ENCODE measurements at places on chromosomes 6 and 20.

DNA sequence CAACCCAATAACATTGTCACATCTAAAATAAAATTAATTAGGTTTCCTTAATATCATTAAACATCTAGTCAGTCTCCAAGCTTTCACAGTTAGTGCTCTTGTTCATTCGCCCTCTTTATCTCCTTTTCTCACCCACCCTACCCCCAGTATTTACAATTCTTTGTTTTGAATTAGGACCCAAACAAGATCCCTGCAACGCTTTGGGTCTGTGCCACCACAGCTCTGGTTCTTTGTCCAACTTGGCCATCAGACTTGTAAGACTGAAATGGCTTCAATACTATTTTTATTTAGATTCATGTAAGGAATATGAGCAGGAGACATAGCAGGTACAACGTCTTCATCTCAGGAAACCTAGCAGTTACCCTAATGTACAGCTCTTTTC is 276.5 kb downstream of the CDKAL1 start:
- no peak for DNase-seq

DNA sequence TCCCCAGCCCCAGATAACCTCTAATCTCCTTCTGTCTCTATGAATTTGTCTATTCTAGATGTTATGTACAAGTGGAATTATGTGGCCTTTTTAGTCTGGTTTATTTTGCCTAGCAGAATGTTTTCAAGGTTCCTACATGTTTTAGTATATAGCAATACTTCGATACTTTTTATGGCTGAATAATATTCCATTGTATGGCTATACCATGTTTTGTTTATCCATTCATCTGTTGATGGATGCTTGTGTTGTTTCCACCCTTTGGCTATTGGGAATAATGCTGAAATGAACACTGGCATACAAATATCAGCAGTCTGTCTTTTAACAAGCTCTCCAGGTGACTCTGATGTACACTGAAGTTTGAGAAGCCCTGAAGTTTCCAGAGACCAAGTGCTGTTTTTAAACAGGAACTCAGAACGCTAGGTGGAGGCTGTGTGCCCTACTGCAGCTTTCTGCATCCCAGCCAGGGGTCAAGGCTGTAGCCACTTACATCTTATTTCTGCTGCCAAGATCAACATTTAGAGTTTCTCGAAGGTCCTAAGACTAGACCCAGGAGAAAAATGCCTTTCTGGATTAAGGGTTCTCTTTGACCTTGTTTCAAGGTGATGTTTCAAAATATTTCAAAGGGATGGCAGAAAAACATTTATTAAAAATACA is 123.0 kb downstream of the SOBP start:
- DNase-seq = no peak

DNA sequence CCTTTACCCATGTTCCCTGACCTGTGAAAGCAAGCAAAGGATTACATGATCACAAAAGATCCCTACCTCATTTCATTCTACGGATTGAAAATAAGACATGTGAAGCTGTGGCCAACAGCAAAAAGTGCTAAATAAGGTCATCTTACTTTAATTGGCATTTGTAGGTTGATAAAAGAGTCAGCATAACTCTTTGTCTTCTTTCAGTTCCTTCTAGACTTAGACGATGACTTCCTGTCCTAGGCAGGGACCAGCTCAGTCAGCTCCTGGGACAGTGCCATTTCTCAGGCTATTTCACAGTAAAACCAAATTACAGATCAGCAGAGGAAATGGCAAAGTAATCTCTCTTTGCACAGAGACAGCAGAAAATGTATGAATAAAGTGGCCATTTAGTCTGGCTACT is 480.7 kb downstream of the RFPL4B start:
- DNase-seq = no peak

- DNase-seq = no peak
Observed at GRCh38 chr6:118876198-118876597, 17.8 kb upstream of the ASF1A start.

DNA sequence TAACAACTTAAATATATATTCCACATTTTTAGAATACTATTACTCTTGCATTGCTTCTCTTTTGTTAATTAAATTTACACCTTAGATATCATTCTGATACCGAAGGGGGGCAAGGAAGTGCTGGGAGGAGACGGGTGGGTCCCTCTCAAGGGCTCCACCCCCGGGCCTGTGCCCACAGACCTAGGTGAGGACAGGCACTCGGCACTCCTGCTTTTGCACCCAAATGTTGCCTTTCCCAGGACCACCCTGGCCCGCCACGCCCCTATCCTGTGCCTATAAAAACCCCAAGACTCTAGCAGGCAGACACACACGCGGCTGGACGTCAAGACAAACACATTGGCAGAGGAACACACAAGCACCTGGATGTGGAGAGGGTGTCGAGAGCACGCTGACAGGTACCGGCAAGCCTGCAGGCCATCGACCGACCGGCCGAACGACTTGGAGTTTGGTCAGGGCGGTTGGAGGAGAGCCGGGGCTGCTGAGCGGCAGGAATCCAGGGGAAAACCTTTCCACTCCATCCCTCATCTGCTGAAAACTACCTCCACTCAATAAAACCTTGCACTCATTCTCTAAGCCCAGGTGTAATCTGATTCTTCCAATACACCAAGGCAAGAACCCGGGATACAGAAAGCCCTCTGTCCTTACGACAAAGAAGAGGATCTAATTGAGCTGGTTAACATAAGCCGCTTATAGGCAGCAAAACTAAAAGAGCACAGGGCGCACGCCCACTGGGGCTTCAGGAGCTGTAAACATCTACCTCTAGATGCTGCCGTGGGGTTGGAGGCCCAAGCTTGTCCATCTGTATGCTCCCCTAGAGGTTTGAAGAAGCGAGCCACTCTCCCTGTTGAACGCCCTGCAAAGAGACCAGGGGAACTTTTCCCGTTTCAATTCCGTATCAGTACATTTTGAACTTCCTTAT is 197.4 kb upstream of the PRSS16 start:
- DNase-seq = no peak

DNA sequence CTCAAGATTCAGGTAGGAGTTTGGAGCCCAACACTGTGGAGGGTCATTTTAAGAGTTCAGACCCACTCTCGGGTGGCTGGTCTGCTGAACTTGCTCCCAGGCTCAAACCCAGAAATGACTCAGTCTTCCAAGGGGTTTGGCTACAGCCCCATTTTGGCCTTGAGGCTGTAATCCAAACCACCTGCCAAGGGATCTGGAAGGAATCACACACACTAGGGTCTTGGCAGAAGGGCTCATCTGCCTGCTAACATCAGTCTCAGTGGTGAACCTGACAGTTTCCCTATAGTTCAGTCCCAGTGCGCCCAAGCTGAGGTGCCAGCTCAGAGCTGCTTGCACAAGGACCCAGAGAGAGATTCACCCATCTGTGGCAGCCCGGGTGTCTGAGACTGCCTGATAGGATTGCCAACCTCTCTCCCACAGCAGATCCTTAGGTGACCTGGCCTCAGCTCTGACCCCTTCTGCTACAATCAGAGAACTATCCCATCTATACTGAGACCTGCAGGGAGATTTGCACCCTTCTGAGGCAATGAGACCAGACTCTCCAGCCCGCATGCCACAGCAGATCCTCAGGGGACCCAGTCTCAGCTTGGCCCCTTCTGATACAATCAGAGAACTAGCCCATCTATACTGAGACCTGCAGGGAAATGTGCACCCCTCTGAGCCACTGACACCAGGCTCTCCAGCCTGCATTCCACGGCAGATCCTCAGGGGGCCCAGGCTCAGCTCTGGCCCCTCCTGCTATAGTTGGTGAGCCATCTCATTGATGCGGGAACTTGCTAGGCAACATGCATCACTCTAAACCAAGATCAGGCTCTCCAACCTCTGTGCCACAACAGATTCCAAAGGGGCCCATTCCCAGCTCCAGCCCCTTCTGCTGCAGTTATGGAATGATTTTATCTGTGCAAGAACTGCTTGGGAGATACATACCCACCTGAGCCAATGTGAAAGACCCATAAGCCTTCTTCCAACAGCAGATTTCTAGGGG is 48.2 kb downstream of the THBS2 start:
- no peak for DNase-seq

DNA sequence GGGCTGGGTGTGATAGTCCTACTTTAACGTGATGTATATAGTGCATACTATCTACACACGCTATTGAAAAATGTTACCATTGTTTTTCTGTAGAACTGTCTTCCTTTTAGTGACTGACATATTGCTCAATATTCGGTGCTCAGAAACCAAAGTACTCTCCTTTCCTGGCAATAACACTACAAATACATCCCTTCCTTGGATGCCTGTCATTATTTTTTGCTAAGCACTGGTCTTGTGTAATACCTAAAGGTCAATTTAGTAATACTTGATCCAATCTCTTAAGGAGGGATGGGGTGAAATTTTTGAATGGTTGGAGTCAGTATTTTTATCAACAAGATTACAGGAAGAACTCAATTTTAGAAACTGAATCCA is 23.9 kb downstream of the CNR1 start:
- no peak for DNase-seq

DNA sequence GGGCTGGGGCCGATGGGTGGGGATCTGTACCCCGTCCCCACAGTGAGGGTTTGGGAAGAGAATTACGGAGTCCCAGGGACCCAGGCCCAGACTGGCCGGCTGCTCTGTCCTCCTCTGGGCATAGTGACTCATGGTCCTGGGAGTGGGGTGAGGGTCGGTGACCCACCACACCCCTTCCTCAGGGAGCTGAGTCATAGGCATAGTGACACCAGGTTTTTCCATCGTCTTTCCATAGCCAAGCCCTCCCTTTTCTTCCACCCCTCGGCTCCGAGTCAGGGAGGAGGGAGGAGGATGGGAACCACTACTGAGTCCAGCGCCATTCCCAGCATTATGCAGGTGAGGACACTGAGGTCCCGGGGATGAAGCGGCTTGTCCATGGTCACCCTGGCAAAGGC is 8.9 kb downstream of the CYP21A2 start:
- DNase-seq = no peak

- no peak for DNase-seq
Observed at GRCh38 chr6:40733770-40734396, 146.7 kb upstream of the LRFN2 start.

DNA sequence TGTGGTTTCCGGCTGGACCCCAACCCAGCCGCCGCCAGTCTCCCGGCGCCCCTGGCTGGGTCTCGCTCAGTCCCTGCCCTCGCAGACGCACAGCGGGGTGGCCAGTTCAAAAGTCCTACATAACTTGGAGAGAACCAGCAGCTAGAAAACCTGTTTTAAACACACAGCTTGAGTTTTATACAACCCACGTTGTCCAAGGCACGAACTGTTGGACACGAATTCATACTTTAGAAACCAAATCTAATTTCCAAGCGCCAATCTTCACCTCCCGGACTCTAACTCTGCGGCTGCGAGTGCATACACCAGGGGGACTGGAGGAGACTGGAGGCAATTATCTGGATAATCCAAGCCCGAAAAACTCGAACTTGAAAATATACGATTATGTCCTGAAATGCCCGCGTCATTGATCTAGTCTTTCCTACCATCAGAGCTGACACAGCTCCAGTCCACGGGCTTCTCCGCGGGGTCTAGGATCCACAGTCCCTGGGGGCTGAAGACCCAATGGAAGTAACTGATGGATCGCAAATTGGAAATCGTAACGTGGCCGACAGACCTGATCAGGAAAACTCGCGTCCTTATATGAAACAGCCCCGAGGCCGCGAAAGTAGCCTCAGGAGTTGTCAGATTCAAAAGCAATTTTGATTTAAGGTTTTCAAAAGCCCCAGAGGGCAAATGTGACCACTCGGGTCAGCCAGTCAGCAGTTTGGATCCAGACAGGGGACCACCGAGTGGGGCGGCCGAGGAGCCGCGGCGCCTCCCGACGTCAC is 843 bp upstream of the HEY2 start:
- DNase-seq = no peak

DNA sequence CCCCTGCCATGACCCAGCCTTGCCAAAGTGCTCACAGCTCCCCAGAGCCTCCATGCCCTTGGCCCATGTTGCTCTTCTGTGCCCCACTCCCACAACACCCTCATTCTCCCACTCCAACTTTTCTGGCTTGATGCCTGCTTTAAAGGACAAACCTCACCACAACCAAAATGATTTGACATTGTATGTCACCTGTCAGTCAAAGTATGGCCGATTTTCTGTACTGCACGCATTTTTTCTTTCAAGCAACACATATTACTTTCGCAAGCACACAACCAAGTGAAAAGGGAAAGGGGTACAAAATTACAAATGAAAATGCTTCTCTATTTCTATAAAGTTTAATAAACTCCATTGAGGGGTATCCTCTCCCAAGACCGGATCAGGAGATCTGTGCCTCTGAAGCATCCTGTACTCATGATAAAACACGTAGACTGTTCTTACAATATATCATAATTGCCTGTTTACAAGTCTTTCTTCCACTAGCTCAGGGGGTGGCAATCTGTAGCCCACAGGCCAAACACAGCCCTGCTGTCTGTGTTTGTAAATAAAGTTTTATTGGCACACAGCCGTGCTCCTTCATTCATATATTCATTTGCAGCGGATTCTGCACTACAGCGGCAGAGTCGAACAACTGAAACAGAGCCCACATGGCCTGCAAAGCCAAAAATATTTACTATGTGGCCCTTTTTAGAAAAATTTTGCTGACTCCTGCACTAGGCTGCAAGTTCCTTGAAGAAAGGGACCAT is 32.5 kb downstream of the SLC22A23 start:
- DNase-seq = no peak

GRCh38 chr6:168078175-168078942 is 653 bp downstream of the FRMD1 start:
- DNase-seq = no peak

DNA sequence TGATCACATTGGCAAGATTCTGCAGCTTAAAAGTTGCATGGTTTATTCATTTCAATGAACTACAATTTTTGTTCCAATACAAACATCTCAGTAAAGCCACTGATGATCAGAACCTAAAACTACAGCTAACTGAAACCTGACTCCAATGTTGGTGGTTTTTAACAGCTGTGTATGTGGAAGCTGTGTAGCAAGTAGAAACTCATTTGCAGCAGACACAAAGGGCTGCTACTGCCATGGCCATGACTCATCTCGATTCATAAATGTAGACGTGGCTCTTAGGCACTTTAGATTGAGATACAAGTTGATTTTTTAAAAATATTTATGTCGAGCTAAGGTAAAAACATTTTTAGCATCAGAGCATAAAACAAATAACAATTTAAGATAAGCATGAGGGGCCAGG is 19.5 kb upstream of the MAP3K4 start:
- no peak for DNase-seq

DNA sequence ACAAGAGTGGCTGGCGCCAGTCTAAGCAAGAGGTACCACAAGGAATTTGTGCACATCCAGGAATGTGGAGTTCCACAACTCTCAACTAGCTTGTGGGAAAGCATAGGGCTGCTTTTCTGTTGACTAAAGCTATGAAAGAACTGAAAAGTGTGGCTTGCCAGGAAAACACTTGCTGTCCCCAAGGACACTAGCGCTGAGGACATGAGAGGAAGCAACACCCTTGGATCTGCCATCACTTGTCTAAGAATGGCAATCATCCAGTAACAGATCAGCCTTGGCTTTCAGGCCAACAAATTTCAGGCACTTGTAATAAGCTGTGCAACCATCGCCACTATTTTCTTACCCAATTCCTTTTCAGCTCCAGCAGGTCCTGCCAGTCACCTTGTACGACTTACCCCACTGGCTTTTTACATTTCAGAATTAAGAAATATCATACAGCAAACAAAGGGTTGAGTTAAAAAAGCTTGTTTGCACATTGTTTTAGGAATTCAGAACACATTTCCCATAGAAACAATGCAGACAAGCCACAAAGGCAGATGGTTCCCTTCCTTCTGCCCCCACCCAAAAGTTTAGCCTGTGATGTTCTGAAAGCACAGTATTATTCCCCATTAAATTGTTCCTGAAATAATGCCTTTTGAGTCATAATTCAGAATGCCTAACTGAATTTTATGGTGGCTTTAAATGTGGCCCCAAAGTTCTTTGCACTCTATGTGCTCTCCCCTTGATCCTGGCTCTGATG is 57.9 kb upstream of the SSTR4 start:
- no peak for DNase-seq

Measured in caudate nucleus (tissue), 63 donors.